ENCODE measurements at places on chromosomes 12 and 14.

DNA sequence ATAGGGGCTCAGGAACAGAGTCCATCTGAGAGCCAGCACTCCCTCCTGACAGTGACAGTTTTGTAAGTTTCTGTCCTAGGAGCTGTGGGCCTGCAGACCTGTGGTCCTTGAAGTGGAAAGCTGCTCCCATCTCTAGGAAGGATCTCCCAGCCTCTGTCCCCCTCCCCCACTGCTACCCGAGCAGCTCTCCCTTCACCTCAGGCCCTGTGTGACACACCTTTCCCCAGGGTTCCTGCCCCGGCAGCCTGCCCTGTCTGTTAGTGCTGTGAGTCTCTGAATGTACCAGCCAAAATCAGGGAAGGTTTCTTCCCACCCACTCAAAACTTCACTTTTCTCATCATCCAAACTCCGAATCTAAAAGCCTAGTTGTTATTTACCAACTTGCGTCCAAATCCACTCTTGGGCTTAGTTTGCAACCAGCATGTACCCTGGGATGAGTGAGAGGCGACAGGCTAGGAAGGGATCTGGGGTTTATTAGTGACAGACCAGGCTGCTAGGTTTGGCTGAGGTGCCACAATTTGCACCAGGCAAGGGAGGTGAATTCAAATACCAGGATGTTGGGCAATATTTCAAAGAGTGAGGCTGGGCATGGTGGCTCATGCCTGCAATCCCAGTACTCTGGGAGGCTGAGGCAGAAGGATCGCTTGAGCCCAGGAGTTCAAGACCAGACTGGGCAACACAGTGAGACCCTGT lies 39.9 kb downstream of the NINJ2 start:
- DNase-seq = no peak

- DNase-seq = peak; percentile 13
Observed at GRCh38 chr12:103930787-103931735, 851 bp downstream of the HSP90B1 start.

DNA sequence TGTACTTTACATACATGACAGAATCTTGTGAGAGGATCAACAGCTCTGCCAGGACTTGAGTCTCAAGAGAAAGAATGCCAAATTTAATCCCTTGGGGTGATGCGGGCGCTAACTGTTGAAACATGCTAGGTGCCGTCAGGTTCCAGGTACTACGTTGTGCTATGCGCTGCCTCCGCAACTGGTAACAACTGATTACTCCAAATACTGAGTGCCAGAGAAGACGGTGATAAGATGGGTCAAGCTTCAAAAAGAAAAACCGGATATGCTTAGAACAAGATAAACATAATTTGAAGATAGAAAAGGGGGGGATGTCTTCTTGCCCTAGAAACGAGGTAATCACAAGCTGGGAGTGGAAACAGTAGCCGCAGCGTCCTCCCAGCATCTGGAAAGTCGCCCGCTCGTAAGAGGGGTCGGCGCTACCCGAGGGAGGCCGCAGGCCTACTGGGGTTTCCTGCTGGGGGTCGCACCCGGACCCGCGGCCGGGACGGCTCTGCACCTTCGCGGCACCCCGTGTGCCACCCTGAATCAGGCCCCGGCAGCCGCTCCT lies 678 bp downstream of the ZBTB25 start:
- DNase-seq = no peak

DNA sequence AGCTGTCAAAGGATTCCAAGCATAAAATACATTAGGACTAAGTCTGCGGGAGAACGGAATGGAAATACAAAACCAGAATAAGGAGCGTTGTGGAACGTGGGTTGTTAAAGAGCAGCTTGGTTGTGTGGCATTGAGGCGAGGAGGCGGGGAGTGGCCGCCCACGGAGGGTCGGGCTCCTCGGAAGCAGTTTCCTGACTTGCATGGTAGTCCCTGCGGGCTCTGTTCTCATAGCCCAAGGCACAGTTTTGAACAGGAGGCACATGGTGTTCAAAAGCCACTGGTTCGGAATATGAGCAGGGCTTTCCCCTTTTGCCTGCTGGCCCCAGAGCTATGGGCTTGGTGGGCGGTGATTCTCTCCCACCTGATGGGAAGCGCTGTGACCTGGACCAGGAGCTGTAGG lies 12.2 kb downstream of the DDX51 start:
- DNase-seq = no peak

DNA sequence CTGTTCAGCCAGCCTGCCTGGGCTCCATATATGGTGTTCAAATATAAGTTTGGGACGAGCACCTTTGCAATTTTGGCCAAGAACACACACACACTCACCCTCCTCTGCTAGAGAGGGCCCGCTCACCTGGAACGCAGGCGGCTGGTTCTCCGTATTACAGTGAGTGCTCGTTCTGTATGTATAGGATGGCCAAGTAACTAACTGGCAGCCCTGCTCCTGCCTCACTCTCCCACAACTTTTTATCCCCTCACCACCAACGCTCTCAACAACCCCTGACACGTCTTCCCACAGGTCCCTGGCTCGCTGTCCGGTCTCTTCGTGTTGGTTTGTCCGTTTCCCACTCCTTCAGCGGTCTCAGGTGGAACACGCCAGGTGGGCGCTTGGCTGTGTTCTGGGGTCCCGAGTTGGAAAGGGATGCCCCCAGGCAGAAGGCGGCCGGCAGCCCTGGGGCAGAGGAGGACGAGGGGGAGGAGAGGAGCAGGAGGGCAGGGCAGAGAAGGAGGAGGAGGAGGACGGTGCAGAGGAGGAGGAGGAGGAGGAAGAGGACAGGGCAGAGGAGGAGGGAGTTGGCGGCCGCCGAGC lies 398 bp upstream of the MSRB3 start:
- no peak for DNase-seq

DNA sequence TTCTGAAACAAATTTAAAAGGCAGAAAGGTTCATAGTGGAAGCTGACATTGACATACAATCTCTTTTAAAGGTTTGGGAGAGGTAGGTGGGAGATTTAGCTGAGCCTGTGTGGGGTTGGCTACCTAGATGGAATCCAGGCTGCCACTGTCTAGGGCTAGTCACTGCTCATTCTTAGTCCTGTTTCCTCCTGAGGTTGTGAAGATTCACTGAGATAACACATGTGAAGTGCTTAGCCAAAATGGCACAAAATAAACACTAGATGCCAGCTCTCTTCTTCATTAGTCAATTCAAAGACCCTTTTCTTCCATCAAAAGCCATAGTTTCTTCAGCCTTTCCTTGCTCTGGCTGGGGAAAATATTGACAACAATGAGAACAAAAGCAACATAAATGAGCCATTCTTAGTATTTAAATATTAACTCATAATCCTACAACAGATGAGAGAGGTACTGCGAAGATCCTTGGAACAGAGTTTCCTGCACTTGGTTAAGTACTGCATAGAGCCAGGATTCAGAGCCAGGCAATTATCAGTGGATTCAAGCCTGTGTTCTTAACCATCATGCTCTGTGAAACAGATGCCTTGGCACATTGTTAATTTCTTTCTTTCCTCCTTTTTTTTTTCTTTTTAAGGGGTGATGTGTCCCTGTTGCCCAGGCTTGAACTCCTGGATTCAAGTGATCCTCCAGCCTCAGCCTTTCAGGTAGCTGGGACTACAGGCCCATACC lies 3.5 kb downstream of the MYF6 start:
- no peak for DNase-seq

- DNase-seq = no peak
Observed at GRCh38 chr12:94041850-94042249, 106.5 kb upstream of the PLXNC1 start.

- DNase-seq = no peak
Observed at GRCh38 chr12:42237853-42238239, 202 bp downstream of the YAF2 start.

DNA sequence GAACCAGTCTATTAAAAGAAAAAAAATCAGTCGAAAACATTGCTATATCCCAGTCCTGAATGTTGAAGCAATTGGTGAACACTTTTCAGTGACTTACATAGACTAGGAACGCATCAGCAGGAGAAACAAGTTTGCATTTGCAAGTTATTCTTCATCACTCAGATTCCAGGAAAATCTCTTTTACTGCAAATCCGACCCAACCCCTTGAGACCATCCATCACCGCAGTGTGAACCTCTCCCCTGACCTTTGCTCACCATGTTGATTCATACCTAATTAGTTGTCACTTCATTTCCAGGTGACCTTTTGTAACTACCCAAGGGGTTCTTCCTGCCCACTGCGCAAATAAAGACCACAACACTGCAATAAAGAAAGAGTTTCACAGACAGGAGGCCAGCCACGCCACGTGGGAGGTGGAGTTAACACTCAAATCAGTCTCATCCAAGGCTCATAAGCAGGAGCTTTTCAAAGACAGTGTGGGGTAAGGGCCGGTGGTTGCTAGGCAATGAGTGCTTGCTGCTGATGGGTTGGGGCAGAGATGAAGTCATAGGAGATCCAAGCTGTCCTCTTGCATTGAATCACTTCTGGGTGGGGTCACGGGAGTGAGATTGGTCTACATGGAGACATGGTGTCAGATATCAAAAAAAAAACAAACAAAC lies 241.3 kb upstream of the TMEM132C start:
- DNase-seq = peak; percentile 15

- no peak for DNase-seq
Observed at GRCh38 chr12:21950649-21951048, 9.4 kb upstream of the ABCC9 start.

GRCh38 chr12:98002887-98003493 lies 512.4 kb upstream of the TMPO start:
- peak; percentile 32 for DNase-seq

GRCh38 chr12:106766393-106766826 lies 8.1 kb upstream of the RIC8B start:
- no peak for DNase-seq

GRCh38 chr14:69619012-69619411 lies 7.6 kb downstream of the SUSD6 start:
- peak; percentile 32 for DNase-seq

GRCh38 chr12:5817246-5817645 lies 127.8 kb downstream of the ANO2 start:
- no peak for DNase-seq

GRCh38 chr14:63282997-63283883 lies 35.5 kb downstream of the GPHB5 start:
- no peak for DNase-seq

DNA sequence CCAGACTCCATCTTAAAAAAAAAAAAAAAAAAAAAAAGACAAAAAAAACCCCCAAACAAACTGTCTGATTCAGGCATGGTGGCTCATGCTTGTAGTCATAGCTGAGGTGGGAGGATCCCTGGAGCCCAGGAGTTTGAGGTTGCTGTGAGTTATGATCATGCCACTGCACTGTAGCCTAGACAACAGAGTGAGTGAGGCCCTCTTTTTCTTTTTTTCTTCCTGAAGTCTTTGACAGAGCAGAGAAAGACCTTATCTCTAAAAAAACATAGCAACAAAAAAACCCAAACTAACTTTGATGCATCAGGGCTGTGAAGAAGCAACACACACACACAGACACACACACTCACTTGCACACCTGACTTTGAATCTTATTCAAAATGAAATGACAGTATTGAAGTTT lies 7.7 kb upstream of the AMN1 start:
- peak; percentile 81 for DNase-seq

GRCh38 chr12:64660237-64661018 lies 50.1 kb downstream of the RASSF3 start:
- no peak for DNase-seq

DNA sequence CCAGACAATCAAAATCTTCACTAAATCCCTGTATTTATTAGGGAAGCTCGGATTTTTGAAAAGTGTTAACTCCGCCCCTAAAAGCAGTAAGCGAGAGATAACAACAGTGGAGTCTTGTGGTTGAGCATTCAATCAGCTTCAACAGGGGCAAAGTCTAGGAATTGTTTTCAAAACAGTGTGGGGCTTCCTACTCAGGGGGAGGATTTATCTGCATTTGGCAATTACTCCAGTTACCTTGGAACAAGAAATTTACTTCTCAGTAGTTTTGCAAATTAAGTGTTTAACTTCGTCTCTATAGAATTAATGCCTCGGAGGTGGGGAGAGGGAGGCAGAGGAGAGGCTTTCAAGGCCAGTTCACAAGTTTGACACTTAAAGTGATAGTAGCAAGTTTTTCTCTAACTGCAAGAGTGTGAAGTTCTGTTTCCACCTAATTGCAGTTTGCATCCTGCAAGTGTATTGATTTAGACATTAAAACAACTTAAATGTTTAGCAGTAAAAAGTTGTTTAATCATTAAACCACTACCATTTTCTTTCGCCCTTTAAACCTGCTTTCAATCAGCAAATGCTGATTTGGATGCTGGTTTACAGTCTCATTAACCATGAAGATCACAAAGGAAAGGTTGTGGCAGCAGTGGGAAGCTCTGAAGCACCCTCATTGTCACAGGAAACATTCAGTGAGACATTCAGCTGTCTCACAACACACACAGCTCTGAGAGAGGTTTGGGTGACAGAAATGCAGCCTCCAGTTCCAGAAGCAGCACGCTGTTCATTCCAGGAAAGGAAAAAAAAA lies 102.0 kb downstream of the HMGA2 start:
- no peak for DNase-seq

- DNase-seq = no peak
Observed at GRCh38 chr12:1559676-1560091, 34.7 kb downstream of the FBXL14 start.

DNA sequence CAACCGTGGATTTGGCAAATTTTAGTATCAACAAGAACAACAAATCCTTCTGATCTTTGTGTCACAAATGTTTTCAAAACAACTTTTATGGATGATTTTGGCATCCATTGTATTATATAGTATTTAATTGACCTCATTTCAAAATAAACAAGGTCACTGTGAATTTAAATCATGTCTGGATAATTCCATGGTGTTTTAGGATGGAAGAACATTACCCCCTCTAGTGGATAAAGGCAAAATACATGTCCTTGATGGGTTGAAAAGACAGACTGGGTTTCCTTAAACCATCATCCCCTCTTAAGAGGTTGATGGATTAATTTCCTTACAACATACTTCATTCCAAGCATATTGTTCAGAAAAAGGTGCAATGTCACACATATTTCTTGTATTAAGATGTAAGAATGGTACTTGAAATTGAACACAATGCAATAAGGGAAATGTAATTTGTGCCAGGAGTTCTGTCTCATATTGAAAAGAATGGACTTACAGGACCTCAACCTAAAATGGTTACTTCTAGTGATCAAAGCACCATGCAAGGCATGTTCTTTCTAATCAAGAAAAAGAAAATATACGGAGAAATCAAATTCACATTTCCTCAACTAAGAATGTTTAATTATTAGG lies 352.0 kb downstream of the BCAT1 start:
- peak; percentile 32 for DNase-seq

GRCh38 chr12:3491938-3492792 lies 1.2 kb downstream of the PRMT8 start:
- peak; percentile 59 for DNase-seq

- no peak for DNase-seq
Observed at GRCh38 chr14:61911574-61911973, 149.4 kb downstream of the SNAPC1 start.

Measured in fibroblast of skin of back (primary cell).